Caudate nucleus (tissue), 63 donors: ENCODE measurements at places on chromosomes 3 and 15.

- no peak for DNase-seq
These were observed 903.1 kb downstream of the NSUN3 start for GRCh38 chr3:94965867-94966475.

DNA sequence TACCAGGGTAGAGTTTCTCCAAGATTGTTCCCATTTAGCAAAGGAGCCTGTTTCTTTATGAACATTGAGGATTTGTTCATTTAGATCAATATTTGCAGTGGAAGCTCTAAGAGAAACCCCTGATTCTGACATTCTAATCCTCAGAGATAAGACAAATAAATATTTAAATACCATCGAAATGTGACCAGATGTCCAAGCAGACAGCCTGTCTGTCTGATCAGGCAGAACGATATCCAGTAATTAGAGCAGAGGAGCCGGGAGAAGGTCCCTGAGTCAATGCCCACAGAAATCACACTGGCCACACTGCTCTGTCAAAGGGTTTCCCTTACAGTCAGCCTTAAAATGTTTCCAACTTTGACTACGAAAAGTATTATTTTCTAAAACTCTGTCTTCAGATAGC, 15.7 kb upstream of the ARPIN start:
- DNase-seq: no peak

DNA sequence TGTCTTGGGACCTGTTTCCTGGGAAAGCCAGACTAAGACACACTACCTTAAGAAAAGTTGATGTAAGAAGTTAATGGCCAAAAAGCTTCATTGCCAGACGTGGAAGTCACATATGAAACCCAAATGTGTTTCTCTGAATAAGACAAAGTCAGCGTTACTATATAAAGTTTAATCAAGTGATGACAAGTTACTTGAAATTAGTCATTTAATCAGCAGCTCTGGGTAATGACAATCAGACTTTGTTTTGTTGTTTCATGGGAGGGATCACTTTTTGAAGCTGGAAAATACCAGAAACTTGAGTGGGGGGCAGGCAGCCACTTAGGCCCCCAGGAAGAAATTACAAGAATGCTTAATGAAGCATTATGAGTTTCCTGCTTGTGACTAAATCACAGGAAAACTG, 218.6 kb downstream of the PTPRG start:
- no peak for DNase-seq

DNA sequence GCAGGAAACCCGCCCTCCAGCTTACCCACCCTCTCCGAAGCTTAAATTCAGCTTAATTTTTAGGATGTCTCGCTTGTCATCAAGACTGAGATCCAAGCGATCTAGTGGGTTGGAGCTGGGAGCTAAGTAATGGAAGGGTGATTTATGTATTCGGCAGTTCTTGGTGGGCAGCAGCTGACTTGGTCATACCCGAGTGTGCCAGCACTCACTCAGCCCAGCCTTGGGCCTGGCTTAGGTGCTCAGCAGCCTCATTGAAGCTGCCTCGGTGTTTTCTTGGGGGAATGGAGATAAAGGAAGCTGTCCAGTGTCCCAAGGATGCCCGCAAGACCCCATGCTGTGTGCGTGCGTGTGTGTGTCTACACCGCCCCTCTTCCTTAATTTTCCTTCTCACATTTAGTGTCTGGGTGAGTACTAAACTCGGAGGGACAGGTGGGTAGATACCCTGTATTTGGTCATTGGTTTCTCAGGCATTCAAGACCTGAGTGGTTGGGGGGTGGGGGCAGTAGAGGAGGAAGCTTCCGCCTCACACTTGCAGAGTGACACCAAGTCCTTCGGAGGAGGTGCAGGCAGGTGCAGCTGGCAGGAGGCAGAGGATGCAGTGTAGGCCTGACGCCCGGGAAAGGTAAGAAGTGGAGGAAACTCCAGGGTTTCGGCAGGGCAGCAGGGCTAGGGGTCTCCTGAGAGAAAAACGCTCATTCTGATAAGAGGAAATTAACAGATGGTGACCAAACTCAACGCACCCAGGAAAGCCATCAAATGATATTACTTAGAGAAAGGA, 92.8 kb downstream of the PCSK6 start:
- no peak for DNase-seq

- no peak for DNase-seq
These were observed 116.5 kb downstream of the RBMS3 start for GRCh38 chr3:29397406-29397805.

GRCh38 chr15:53979051-53979788, 979 bp downstream of the UNC13C start:
- DNase-seq: no peak

- DNase-seq: no peak
These were observed at the start of gene GCHFR for GRCh38 chr15:40763801-40764628. TSS of gene GCHFR (plus strand) at chr15:40764068. CDS start at chr15:40764181, 113 bp downstream.

GRCh38 chr3:138921316-138922292, 25.3 kb downstream of the FOXL2 start:
- DNase-seq: no peak

DNA sequence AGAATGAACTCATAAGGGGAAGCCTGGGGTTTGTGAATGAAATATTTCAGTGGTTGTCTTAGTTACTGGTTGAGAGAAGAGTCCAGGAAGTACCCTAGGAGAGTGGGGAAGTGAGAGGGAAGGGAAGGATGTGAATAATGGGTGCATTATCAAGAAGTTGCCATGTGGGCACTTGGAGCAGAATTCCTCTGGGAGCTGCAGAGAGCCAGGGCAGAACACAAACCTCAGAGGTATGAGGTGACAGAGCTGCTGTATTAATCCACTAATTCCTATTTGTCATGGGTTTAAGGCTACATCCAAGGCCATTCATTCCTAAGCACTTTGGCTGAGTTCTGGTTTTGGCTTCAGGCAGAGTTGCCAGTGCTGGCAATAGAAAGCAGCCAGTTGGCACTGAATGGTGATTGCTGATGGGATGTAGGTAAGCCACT, 29.0 kb downstream of the NDUFB4 start:
- no peak for DNase-seq

GRCh38 chr15:86433983-86434382, 354.3 kb downstream of the AGBL1 start:
- no peak for DNase-seq

DNA sequence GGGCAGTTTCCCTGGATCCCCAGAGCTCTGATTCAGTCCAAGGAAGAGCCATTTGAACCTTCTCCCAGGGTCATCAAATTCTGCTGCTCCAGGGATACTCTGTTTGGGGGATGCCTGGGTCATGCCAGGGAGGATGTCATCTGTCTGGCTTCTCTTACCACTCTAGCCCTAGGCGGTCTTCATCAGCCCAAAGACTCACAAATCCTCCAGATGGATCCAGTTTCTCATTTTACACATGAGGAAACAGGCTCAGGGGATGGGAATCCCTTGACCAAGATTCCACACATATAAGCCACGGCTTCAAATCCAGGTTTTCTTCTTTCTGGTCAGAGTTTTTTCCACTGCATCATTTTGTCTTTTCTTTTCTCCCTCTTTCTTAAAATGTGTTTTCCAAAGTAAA, 36.7 kb downstream of the SLC28A1 start:
- DNase-seq: no peak

- no peak for DNase-seq
These were observed 78.2 kb downstream of the ATG7 start for GRCh38 chr3:11350374-11350773.
